RWPE1 (cell line): ENCODE measurements at places on chromosomes 13 and 19.

DNA sequence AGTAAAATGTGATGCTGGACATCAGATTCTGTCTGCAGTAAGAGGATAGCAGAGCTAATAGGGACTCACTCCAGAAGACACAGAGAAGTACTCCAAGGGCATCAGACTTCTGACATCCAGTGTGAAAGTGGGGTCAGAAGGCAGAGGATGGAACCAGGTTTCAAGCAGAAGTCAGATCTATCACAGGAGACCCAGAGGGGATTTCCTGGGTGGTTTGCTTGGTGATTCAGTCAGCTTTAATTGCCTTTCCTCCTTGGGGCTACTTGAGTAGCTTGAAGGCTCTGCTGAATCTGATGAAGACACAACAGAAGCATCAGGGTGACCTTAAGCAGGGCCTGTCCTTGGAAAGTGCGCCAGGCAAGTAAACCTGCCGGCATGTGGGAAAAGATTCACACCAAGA, 300.6 kb downstream of the COG6 start:
- no peak for DNase-seq

DNA sequence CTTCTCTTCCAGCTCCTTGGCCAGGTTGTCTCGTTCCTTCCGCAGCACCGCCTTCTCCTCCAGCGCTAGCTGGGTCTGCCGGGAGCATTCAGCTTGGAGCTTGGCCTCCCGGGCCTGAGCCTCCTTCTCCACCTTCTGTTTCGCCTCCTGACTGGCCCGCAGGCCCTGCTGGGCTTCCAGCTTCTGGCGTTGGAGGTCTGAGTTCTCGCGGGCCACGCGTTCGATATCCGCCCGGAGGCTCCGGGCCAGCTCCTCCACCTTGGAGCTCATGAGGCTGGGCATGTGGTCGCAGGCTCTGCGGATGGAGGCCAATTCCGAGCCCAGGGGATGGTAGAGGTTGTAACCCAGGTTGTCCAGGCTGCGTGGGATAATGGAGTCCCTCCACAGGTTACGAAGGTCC, 11.8 kb downstream of the PLVAP start:
- DNase-seq = no peak

- DNase-seq = no peak
Observed at GRCh38 chr13:40494513-40494912, 171.9 kb downstream of the FOXO1 start.

DNA sequence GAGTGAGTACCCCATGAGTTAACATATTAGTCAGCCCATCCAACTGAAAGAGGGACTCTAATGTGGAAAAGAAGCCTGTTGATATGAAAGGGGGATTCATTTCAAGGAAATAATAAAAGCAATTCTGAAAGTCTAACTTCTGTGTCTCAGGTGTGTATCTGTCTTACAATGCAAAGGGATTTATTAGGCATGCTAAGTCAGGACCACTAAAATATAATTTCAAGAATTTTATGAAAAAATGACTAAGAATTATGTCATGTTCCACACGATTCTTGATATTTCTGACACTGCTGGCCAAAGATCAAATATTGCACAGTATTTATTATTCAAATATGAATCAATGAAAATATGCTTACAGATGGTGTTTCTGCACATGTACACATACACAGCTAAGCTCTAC, 130.8 kb downstream of the KLF12 start:
- DNase-seq = no peak

DNA sequence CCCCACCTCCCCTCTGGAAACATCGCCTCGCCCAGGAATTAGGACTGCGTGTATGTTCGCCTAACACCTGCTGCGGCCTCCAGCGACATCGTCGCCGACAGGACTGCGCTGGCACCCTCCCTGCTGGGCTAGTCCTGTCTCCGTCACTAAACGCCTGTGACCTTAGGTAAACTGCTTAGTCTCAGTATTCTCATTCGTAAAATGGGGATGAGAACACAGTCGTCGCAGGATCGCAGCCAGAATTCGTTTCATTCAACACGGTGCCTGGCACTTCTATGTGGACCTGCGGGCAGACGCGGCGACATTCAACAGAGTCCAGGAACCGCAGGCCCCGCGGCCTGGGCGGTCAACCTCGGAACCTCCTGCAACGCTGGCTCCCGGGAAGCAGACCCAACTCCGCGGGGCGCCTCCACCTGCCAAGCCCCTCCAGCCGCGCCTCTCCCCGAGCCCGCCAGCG, 485 bp downstream of the CRYL1 start:
- no peak for DNase-seq

GRCh38 chr19:55694241-55694655, 19.2 kb downstream of the EPN1 start:
- no peak for DNase-seq

DNA sequence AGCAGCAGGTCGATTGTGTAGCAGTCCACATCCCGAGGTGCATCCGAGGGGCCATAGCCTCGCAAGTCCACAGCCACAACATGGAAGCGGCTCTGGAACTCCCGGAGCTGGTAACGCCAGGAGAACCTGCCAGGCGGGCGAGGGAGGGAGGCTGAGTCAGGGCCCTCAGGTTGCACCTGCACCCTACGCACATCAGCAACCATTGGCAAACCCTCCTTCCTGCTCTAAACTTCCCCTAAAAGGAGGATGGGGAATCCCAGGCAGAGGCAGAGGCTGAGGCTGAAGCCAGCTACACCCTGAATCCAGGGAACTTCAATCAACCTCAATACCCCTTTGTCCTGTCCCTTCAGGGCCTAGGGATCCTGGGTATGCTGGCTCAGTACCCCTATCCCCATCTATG, 977 bp downstream of the EPHX3 start:
- DNase-seq = no peak

- DNase-seq = peak; percentile 12
Observed at GRCh38 chr19:5086725-5087439, 118.0 kb downstream of the KDM4B start.

GRCh38 chr13:51740698-51741097, 63.3 kb downstream of the DHRS12 start:
- DNase-seq = no peak

DNA sequence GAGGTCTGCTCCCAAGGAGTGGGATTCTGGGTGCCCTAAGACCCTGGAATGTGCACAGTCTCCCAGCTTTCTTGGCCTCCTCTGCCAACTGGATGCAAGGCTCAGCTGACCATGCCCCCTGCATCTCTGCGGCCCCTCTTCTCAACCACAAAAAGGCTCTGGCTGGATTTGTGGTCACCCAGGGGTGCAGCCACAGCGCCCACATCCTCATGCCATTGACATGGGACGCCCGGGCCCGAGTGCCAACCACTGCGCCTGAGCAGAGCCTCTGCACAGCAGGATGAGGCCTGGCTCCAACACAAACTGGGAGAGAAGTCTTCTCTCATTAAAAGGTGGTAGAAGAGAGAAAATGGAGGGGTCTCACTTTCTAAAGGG, 103.5 kb downstream of the FOXO1 start:
- no peak for DNase-seq

DNA sequence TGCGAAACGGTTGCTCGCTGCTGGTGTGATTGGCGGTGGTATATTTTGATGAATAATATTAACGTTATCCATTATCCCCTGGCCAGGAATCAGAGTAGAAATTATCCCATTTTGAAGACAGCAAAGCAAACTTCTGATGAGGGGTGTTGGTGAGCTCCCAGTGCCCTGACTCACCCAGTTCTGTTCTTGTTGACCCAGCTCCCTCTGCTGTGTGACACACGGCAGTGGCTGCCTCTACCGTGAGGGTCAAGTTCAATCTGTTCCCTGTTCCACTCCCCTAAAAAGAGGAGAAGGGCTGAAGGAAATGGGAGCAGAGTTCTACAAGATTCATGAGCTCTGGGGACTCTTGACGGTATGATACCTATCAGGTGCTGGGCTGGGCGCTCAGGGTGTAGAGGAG, 2.0 kb downstream of the CAMSAP3 start:
- no peak for DNase-seq

DNA sequence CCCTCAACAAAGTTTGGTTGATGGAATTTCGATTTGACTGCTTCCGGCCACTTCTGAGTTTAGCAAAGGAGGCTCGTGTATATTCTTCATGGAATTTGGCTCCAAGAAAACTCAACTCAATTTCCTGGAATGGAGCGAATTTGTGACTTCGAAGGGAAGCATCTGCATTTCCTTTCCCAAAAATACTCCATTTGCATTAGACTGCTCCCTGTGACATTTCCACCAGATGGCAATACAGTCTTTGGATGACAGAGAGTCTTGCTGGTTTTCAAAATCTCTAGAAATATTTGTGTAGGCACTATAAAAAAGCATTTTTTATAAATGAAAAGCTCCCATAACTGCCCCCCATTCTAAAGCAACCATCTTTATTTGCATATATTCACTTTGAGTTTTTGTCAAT, 4.1 kb downstream of the C1QTNF9 start:
- DNase-seq = no peak

GRCh38 chr19:44848036-44848811, 2.1 kb downstream of the NECTIN2 start:
- peak; percentile 5 for DNase-seq

DNA sequence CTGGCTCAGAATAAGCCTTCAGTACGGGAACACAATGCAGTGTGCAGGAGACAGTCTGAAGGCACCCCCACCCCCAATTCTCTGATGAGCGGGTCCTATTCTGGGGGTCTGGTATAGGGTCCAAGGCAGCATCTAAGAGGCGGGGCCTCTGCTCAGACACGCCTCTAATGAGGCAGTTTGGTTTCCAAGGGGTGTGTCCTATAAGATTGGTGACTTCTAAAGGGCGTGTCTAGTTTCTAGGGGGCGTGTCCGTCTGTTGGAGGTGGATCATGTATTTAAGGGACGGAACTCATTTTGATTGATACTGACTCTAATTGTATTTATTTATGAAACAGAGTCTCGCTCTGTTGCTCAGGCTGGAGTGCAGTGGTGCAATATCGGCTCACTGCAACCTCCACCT, 8.7 kb downstream of the FIZ1 start:
- no peak for DNase-seq

- DNase-seq = no peak
Observed at GRCh38 chr19:10701955-10702525, 801 bp downstream of the QTRT1 start.

- DNase-seq = no peak
Observed at GRCh38 chr13:43195551-43195950, 172.2 kb downstream of the DNAJC15 start.

GRCh38 chr19:45130888-45131615, 29.7 kb downstream of the NKPD1 start:
- peak; percentile 41 for DNase-seq

- no peak for DNase-seq
Observed at GRCh38 chr13:64482373-64482772, 2747.8 kb downstream of the PCDH9 start.

GRCh38 chr19:55101261-55101660, 16.2 kb downstream of the PPP1R12C start:
- DNase-seq = no peak

DNA sequence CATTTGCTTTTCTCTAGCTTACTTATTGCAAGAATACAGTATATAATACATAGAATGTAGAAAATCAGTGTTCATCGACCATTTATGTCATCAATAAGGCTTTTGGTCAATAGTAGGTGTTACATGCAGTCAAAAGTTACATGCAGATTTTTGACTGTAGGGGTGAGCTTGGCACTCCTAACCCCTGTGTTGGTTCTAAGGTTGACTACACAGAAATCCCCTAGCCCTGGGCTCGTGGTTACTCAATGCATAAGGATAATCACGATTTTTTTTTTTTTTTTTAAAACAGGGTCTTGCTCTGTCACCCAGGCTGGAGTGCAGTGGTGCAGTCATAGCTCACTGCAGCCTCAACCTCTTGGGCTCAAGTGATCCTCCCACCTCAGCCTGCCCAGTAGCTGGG, 4.0 kb upstream of the NWD1 start:
- no peak for DNase-seq

DNA sequence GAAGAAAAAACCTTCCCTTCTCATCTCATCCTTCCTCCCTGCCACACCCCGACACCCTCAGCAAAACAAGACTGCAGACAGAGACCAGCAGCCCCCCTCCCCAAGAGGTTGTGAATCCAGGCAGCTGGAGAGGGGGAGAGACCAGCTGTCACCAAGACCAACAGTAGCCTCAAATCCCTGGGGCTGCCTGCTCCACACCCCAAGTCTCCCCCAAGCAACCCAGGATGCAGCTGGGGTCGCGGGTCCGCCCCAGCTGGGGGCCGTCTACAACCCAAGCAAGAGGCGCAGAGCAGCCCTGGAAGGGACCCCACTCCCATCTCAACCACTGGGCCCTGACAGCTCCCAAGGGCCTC, 7.1 kb downstream of the KLF16 start:
- no peak for DNase-seq

DNA sequence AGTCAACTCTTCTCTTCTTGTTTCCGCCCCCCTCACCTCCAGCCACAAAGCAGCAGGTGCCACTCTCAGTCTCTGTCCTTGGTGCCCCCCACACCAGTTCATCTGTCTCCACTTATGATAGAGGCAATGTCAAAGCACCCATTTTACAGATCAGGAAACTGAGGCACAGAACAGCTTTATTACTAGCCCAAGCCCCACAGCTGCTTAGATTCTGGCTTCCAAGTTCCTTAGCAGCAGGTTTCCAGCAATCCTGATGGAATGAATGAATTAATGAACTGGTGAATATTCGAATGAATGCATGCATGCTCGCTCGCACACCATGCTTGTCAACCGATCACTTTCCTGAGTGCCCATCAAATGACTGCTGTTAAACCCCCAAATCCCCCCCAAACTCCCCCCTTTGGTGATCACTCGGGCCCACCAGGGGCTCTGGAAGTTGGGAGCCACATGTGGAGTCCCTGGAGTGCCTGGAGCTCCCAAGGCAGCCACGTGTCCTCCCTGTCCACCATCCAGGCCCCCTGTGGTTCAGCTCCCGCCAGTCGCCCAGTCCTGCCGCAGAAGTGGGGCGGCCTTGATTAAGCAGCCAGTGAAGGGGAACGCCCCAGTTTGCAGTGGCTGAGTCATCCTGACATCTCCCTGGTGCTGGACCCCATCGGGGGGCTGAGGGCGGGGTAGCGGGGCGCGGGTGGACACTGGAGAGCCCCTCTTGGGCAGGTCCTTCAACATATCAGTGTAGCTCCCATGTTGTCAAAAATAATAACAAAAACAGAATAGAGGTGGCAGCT, 6.8 kb downstream of the PTPRS start:
- DNase-seq = no peak

- no peak for DNase-seq
Observed at GRCh38 chr13:97977982-97978381, 24.5 kb downstream of the IPO5 start.

DNA sequence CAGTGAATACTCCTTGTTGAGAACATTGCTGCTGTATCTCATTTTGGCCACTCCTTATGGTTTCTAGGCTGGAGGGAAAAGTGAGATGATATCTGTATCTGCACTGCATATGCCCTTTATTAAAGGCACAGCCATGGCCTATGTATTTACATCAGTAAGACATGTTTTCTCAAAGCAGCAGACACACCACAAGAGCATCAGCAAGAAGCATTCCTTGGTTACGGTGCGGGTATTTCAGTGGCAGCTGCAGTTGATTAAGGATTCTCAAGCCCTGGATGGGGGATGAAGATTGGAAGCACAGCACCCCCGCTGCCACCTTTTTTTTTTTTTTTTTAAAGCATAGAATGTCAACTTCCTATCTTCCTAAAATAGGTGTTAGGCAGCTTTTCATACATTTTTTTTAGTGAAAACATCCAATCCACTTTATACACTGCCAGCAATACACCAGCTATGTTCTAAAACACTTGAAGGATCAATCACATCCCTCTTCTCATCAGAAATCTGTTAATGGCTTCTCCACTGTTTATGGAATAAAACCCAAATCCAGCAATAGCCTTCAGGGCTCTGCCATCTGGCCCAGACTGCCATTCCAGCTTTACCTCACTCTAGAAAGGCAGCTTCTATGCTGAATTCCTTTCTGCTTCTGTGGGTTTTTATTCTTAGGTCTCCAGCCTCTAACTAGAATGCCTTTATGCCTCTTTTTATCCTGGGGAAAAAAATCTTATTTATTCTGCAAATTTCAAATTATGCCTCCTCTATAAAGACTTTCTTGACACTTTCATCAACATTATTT, 331.0 kb downstream of the DNAJC15 start:
- DNase-seq = no peak
